ENCODE measurements at places on chromosomes 11 and 22.

- DNase-seq, result no peak
Observed at GRCh38 chr22:44167501-44167900, 13.2 kb upstream of the PARVG start.

DNA sequence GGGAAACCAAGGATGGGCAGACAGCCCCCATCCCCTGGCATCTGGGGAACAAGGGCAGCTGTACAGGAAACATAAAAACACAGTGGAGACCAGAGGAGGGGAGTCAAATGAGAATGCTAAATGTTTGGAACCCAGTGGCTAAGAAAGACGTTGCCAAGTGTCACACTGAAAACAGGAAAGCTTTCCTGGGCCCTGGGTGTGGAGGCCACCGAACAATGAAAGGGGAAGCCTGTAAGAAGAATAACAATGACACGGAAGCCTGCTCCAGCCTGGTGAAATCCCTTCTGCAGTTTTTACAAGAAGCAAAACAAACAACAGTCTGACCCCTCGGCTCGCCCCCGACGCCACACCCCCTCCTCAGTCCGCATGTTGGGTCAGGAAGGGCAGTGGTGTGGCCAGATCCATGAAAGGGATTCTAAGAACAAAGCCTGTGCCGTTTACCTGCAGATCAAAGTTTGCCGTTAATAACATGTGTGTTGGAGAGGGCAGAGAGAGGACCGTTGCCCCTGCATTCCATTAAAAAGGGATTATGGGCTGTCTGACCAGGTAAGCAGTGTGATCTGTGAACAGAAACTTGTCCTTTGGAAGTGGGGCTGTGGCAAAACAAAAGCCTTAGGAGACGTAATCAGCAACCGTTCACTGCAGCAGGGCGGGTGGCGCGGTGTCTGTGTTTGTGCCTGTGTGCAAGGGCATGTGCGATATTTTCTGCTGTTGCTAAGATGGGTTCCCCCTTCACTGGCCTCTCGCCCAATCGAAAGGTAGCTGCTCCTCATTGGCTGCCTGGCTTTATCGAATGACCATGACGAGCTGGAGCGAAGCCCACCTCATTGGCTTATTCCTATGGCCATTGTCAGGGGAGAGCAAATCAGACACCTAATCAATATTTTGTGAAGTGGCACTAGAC, 113.7 kb upstream of the BLID start:
- no peak for DNase-seq

- no peak for DNase-seq
Observed at GRCh38 chr22:19291218-19291579, 320 bp downstream of the CLTCL1 start.

GRCh38 chr22:43110927-43111623, 525 bp downstream of the BIK start:
- DNase-seq, result peak; percentile 54

GRCh38 chr11:22115470-22116029, 77.3 kb upstream of the ANO5 start:
- no peak for DNase-seq

GRCh38 chr11:92259861-92260260, 35.2 kb downstream of the FAT3 start:
- no peak for DNase-seq

DNA sequence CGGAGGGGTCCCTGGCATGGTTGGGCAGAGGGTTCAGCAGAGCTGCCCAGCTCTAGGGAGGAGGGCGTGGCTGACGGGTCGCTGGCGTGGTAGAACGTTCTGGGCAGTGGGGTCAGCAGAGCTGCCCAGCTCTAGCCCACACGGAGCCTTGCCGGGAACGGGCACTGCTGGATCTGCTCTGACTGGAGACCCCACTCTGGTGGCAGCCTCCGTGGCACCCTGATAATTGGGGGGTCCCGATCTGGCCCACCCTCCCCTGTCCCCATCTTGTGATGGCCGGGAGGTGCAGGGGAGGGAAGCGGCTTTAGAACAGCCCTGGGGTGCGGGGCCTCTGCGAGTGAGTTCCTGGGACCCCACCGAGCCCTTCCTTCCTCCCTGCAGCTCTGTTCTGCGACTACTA, 21.9 kb downstream of the MUC5AC start:
- DNase-seq, result no peak

DNA sequence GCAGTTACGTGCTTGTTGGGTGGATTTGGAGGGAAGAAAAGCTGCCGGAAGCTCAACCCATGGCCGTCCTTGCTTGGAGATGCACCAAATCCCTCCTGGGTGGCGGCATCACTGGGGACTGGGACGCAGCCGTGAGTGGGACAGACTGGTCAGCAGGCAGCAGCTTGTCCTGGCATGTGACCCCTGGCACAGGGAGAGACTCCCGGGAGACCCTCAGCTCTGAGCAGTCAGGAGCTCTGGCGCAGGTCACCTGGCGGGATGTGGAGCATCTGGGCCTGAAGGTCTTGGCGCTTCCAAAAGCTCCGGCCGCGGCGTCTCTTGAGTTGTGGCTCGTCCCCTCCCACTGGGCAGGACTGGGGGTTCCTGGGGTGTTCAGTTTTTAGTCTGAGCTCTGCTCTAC, 26.3 kb downstream of the PTDSS2 start:
- no peak for DNase-seq

- DNase-seq, result no peak
Observed at GRCh38 chr11:86949995-86950660, 5.1 kb downstream of the FZD4 start.

DNA sequence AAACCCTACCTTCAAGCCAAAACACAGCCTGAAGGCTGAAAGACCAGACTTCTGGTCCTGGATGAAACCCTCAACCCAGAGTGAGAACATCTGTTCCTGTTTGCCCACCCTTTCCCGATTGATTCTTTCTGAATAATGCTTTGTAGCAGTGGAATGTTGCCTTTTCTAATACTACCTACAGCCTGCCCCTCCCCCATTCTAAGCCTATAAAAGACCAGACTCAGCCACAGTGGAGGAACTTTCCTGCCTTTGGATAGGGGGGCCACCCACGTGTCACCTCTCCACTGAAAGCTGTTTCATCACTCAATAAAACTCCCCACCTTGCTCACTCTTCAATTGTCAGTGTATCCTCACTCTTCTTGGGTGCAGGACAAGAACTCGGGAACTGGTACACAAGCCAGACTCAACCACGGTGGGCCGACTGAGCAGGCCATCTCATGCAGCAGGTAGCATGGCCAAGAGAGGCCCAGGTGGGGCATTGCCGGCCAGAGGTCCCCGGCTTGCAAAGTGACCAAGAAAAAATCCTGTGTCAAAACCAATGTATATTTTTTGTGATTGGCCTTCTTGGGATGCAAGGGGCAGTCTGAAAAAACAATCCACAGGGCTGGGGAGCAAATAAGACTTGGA, 6.6 kb upstream of the APOL6 start:
- DNase-seq, result no peak

- no peak for DNase-seq
Observed at GRCh38 chr11:33530815-33531214, 169.8 kb downstream of the C11orf91 start.

- DNase-seq, result no peak
Observed at GRCh38 chr11:124935548-124936514, at the start of gene HEPACAM. Gene HEPACAM (minus strand): TSS chr11:124936047. CDS start chr11:124936006, 41 bp downstream.

- DNase-seq, result no peak
Observed at GRCh38 chr11:67290801-67291200, 1.7 kb downstream of the ANKRD13D start.

DNA sequence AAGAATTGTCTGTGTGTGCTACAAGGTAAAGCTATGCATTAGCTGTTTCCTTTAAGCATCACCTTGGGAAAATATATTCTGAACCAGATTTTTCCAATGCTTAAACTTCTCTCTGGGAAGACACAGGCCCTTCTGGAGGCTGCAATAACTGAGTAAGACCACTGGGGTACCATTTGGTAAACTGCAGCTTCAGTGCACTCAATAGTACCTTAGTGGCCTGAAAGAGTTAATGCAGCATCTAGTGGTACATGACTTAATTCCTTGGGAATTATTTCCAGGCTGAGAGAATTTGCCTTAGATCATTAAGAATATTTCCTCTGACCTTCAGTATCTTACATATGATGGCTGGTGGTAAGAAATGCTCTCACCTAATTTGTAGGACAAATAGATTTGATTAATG, 727.4 kb downstream of the DLG2 start:
- DNase-seq, result no peak

- no peak for DNase-seq
Observed at GRCh38 chr11:34243600-34244464, 114.0 kb downstream of the ABTB2 start.

GRCh38 chr11:3893311-3893710, 37.8 kb downstream of the STIM1 start:
- DNase-seq, result no peak

- DNase-seq, result no peak
Observed at GRCh38 chr22:36565686-36566085, 36.7 kb upstream of the EIF3D start.

- peak; percentile 28 for DNase-seq
Observed at GRCh38 chr11:8610532-8611116, 16.6 kb upstream of the STK33 start.

DNA sequence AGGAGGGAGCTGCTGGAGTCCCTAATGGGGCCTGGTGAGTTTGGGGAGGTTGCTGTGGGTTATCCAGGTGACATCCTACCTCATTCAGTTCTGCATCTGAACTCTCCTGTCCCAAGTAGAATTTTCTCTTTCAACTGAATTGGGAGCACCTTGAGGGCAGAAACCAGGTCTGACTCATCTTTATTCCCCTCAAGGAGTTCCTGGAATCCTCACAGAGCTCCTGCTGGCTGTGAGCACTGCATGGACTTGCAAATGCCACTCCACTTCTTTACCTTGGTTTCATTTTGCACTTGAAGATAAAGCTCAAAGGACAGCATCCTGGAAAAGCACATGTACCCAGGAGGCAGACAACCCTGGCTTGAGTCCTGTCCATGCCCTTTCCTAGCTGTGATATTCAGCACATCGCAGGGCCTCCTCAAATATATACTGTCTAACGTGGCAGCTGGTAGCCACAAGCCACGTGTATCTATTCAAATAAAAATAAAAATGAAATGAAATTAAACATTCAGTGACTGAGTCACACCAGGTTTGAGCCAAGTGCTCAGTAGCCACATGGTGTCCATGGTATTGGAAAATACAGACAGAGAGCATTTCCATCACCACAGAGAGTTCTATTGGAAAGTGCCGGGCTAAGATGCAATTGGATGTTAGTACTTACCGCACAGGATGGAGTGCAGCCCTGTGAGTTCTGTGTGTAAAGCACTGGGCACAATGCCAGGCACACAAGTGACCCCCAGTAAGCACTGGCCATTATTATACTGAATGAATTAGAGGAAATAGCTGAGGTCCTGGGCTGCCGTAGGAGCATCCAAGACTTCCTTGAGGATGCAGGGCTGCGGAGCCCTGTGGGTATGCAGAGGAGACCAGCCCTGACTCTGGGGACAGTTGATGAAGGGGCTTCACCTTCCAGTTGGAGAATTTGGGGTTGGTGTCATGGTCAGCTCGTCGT, 149.0 kb downstream of the PKNOX2 start:
- DNase-seq, result no peak

- no peak for DNase-seq
Observed at GRCh38 chr11:108985236-108985944, 320.5 kb downstream of the DDX10 start.

DNA sequence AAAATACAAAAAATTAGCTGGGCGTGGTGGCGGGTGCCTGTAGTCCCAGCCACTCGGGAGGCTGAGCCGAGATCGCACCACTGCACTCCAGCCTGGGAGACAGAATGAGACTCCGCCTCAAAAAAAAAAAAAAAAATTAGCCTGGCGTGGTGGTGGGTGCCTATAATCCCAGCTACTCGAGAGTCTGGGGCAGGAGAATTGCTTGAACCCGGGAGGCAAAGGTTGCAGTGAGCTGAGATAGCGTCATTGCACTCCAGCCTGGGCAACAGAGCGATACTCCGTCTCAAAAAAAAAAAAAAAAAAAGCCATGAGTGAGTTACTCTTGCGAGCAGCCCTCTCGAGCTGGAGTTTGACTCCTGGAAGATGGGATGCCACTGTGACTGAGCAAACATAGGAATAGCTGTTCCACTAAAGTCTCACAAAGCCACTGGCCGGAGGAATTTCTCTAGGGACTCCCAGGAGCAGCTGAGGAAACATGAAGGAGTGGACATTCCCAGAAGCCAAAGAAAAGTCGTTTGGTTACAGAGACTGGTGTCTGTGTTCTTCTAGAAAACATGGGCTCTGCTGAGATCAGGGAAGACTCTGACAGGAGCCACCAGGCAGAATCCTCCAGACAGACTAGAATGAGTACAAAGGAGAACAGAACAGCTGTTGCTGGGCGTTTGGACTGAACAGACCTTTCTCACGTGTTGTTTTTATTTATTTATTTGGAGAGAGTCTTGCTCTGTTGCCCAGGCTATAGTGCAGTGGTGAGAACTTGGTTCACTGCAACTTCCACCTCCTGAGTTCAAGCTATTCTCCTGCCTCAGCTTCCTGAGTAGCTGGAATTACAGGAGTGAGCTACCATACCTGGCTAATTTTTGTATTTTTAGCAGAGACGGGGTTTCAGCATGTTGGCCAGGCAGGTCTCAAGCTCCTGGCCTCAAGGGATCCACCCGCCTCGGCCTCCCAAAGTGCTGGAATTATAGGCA, 32.4 kb upstream of the MYH9 start:
- no peak for DNase-seq

All from CD4-positive, alpha-beta T cell treated with Interleukin-15 for 1 hour (primary cell).